ENCODE measurements at places on chromosomes 12 and 14.

DNA sequence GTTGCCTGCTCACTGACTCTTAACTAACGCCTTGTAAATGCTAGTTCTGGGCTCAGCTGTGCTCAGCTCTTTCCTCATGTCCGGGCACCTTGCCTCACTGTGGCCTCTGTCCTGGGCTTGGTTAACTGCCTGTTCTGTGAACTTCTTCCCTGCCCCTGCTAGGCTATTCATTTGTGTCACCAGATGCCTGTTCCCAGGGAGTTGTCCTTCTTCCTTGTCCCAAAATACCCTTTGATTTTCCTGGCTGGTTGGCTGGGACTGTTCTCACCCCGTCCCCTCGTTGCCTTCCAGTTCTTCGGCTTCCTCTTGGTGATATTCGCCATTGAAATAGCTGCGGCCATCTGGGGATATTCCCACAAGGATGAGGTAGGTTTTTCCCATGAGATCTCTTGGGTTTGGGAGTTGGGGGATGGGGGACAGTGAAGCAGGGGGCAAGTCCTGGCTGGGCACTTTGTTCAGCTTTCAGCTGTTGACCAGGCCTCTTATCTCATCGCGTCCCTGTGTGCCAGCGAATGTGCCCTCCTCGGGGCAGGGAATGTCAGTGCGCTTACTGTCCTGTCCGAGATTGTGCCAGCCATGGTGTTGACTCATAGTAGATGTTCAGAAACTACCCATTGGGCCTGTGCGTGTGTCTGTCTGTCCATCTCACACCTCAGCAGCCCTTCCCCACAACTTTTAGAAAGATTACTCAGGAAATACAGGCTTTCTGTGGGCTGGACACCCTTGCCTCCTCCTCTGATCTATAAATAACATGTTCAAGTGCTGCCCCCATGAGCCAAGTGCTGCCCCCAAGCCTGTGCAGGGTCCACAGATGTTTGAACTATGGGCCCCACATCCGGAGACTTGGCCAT is 33.1 kb downstream of the CD9 start:
- DNase-seq: no peak

DNA sequence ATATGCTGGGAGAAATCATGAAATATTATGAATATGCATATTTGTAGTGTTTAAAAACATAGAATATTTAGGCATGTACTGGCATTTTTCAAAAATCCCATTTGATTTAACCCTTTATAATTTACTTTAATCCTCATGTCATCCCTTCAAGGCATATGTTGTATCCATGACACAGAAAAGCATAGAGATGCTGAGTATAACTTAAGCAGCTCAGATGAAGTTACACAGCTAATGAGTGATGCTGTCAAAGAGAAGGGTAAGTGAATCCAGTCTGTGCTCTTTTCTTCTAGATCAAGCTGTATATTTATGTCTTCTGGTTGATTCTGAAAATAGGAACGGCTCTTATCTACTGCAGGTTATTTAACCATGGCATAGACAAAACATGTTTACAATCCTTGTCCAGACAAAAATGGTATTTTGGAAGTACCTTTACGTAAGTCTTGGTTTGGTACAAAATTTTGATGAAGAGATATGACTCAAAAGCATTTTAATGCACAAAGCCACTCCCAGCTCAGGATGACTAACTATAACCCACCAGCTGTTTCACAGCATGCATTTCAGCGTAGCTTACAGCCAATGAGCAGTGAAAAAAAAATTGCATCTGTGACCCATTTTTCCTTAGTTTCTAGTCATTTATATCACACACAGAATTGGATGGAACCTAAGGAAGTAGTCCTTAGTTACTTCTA is 201.7 kb downstream of the STXBP6 start:
- no peak for DNase-seq

DNA sequence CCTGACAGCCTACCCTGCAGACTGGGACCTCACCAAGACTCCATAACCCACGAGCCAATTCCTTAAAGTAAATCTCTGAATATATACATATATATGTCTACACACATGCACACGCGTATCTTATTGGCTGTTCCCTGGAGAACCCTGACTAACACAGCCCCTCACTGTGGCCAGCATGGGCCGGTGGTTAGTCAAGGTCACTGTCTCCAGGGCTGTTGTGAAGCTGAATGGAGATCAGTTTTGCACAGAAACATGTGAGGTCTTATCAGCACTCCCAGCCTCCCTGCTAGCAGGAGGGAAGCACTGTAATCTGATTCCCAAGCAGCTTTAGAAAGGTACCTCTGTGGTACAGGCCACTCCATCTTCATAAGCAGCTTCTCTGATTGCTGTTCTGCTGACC is 46.6 kb upstream of the PLEKHG6 start:
- DNase-seq: no peak

DNA sequence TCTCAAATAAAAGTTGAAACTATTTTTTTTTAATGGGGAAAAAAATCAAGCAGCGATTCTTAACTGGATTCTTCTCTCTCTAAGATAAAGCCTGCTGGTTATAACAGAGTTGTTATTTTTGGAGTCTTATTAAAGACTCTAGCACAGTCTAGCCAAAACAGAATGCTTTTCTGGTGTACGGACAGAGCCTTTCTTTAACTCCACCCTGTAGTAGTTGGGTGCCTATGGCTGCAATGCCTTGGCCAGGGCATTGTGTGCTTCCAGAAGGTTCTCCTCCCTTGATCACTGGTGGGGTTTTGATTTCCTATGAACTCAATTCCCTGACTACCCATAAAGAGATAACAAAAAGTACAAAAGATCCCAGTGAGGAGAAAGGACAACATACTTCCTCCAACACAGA is 35.7 kb upstream of the TC2N start:
- DNase-seq: no peak

- DNase-seq: no peak
Observed at GRCh38 chr14:44928793-44929192, 33.0 kb downstream of the KLHL28 start.

DNA sequence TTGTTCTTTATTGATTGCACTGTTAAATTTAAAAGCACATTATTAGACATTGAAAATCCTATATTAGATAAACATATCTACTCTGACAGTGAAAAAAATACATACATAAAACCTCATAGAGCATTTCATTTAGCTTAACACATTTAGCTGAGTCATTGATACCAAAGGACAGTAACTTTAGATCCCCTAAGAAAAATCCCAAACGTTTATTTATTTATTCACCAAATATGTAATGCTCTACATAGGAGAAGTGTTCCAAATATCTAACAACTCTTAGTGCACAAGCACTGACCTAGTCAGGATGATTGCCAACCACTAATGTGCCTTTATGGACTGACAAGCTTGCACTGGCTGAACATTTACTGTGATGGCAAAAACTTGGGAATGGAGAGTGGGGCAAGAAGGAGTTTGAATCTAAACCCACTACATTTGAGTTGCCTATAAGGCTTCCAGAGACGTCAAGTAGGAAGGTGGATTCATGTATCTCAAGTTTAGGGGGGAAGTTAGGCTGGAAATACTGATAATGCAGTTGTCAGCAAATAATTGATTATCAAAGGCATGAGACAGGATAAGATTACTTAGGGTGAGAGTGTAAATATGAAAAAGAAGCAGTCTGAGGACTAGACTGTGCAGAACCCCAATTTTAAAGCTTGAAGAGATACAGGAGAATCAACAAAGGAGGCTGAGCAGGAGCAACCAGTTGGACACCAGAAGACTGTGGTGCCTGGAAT is 156.4 kb downstream of the PLCZ1 start:
- no peak for DNase-seq

DNA sequence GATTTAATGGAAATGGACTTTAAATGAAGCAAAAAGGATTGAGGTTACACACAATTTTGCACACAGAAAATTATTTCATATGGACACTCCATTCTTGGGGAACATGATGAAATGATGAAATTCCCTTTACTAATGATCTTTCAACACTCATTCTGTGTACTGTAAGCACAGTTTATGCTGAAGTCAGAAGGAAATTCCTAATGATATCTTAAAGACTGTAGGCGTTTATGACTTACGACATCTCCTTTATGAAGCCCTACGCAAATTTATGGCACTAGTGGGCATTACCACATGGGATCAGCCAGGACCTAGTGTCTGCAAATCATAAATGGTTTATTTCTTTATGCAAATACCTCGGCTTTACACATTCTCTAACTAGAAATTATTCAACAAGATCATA is 97.9 kb upstream of the SOX5 start:
- DNase-seq: no peak

DNA sequence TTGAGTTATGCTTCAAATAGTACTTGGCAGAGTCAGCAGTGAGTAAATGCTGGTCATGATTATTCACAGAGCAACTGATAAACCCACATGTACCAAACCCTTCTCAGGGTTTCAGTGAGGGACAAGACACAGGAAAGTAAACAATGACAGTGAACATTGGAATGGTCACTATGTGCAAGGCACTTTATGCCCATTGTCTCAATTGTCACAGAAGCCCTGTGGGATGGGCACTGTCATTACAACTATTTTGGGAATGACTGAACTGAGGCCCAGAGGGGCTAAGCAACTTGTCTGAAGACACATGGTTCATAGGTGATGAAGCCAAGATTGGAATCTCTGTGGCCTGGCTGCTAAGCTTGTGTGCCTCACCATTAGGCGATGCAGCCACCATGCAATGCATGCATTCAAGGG is 238.5 kb downstream of the RBM19 start:
- no peak for DNase-seq

GRCh38 chr12:92271341-92271740 is 125.7 kb upstream of the BTG1 start:
- DNase-seq: no peak

- no peak for DNase-seq
Observed at GRCh38 chr12:125310461-125310860, 245.2 kb downstream of the AACS start.

DNA sequence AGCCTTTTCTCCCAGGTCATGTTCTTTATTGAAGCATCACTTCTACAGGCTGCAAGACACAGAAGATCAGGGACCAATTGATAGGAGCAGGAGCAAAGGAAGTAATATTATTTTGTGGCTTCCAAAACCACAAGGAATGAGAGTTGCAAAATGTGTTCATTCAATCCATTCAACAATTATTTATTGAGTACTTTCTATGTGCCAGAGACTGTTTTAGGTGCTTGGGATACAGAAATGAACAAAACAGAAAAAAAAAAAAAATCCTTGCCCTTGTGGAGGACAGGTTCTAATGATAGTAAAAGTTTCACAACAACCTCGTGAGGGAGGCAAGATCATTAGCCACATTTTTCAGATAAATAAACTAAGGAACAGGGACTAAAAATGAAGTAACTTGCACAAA is 20.1 kb upstream of the DACT1 start:
- DNase-seq: no peak

DNA sequence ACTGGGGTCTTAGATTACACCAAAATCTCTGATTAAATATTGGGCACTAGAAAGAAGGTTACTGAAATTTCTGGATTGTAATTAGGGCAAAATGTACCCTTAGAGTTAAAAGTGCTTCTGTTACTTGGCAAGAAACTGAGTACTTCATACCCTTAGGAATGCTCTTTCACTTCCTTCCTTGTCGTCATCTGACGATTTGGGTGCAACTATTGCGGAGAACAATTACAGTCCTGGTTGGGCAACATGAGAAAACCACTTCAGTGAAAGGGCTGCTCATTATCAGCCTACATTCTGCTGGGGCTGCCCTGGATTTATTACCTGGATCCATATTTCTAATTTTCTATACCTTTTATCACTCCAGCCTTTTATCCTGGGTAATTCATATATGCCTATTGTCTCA is 348.5 kb upstream of the MDGA2 start:
- DNase-seq: no peak

- DNase-seq: no peak
Observed at GRCh38 chr14:60061371-60061770, 30.4 kb upstream of the PCNX4 start.

- DNase-seq: peak; percentile 81
Observed at GRCh38 chr14:105087963-105088811, 23.0 kb upstream of the GPR132 start.

GRCh38 chr12:19010087-19010486 is 119.4 kb upstream of the PLEKHA5 start:
- no peak for DNase-seq

DNA sequence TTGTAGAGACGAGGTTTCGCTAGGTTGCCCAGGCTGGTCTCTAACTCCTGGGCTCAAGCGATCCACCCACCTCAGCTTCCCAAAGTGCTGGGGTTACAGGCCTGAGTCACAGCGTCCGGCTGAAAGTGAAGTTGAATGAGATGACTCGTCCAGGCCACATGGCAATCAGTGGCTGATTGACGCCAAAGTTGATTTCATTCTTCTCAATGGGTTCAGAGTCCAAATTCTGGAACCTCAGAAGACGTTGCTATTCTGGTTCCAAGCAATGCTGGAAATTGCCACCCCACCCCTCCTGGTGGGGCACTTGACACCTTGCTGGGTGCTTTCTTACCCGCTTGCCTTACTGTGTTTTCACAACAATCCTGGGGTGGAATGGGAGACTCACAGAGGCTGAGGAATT is 14.9 kb downstream of the ABCB9 start:
- no peak for DNase-seq

GRCh38 chr12:5888816-5889315 is 56.2 kb downstream of the ANO2 start:
- DNase-seq: no peak

DNA sequence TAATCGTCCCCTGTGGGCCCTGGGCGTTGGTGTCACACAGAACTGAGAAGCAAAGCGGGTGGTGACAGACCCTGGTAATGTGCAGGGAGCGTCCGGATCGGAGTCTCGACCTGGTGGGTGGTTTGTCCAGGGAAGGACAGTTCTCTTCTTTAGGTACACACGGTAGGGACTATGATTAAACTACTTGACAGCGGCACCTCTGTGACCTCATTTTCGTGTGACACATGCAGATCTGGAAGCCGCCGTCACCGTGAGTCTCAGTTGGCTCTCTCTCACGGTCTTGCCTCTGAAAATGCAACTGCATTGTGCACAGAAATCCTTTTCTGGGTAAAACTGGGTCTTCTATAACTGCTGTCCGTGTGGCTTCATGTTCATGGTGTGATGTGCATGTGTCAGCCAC is 32.1 kb downstream of the XRCC3 start:
- peak; percentile 32 for DNase-seq
